Type B pancreatic cell (in vitro differentiated cells): ENCODE measurements at places on chromosomes 4 and X. TPM values are rescaled to one million over a fixed set of nuclear protein-coding genes. Genes with fewer than 3 reads are reported as not detected.
A peak's percentile ranks its signal among the peaks of the same experiment; 100 is the strongest.

TMEM150C gene
- total RNA-seq: 5.7 and 7.8 TPM in 2 replicates

NSUN7 gene
- total RNA-seq: 8.3 and 12.3 TPM in 2 replicates

PRDM5 gene
- total RNA-seq: 5.9 and 15.7 TPM in 2 replicates

DNA sequence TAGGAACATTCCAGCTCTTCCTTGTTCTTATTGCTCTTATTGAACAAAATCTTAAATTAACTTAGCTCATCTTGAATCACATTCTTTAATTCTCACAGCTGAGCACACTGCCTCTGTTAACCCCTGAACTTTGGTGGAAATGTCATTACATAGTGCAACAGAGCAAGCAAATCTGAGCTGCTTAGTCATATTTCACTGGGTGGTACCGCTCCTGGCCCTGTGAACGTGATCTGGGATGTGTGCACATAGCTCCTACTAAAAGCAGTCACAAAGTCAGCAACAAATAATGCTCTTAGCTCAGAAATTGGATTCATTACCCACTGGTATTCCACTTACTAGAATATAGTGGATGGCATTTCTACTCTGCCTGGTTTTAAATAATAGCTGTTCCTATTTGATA is 27.9 kb downstream of the ARHGEF6 start:
- H3K36me3 ChIP-seq: no peaks in the 10 kb centered on the region
- no peaks in the 10 kb centered on the region for H3K27me3 ChIP-seq
- DNase-seq: no peak

- H3K27ac ChIP-seq: no peak overlapping the region
- H3K4me3 ChIP-seq: no peak overlapping the region
- H3K27me3 ChIP-seq: no peaks in the 10 kb centered on the region
- H3K4me1 ChIP-seq: peaks cover 4% of the 10 kb centered on the region
These were observed 216.8 kb downstream of the FBXO8 start for GRCh38 chr4:174066611-174067205.

DNA sequence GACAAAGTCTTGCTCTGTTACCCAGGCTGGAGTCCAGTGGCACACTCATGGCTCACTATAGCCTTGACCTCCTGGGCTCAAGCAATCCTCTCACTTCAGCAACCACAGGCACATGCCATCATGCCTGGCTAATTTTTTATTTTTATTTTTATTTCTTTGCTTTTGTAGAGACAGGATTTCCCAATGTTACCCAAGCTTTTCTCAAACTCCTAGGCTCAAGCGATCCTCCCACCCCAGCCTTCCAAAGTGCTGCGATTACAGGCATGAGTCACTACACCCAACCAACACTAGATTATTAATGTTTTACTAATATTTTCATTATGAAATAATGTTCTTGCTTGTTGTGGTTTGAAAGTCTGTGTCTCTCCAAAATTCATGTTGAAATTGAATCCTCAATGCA is 5.2 kb upstream of the ACTRT1 start:
- DNase-seq: no peak

GRCh38 chrX:22073928-22074327 is 41.8 kb downstream of the PHEX start:
- peak overlapping the region; percentile 13 for H3K4me3 ChIP-seq
- no peaks in the 10 kb centered on the region for H3K4me1 ChIP-seq
- H3K27ac ChIP-seq: peak overlapping the region; percentile 95
- DNase-seq: no peak

- peaks cover 6% of the 10 kb centered on the region for H3K27me3 ChIP-seq
- H3K4me3 ChIP-seq: no peak overlapping the region
- H3K27ac ChIP-seq: no peak overlapping the region
- no peaks in the 10 kb centered on the region for H3K4me1 ChIP-seq
- H3K36me3 ChIP-seq: no peaks in the 10 kb centered on the region
These were observed 568.6 kb upstream of the BOD1L1 start for GRCh38 chr4:14196131-14196530.

EPHA5 gene
- total RNA-seq: 0.62 and 2.4 TPM in 2 replicates

SAGE1 gene
- total RNA-seq: not detected in 2 replicates

ACE2 gene
- total RNA-seq: 22.6 and 74.5 TPM in 2 replicates

NAA11 gene
- total RNA-seq: not detected in 2 replicates

GRCh38 chrX:102859550-102859871 is 77.6 kb upstream of the RAB40AL start:
- no peak overlapping the region for H3K4me3 ChIP-seq
- H3K4me1 ChIP-seq: no peaks in the 10 kb centered on the region
- peaks cover 3% of the 10 kb centered on the region for H3K36me3 ChIP-seq
- DNase-seq: no peak

MTMR8 gene
- 1.7 and 3.2 TPM in 2 replicates for total RNA-seq

DNA sequence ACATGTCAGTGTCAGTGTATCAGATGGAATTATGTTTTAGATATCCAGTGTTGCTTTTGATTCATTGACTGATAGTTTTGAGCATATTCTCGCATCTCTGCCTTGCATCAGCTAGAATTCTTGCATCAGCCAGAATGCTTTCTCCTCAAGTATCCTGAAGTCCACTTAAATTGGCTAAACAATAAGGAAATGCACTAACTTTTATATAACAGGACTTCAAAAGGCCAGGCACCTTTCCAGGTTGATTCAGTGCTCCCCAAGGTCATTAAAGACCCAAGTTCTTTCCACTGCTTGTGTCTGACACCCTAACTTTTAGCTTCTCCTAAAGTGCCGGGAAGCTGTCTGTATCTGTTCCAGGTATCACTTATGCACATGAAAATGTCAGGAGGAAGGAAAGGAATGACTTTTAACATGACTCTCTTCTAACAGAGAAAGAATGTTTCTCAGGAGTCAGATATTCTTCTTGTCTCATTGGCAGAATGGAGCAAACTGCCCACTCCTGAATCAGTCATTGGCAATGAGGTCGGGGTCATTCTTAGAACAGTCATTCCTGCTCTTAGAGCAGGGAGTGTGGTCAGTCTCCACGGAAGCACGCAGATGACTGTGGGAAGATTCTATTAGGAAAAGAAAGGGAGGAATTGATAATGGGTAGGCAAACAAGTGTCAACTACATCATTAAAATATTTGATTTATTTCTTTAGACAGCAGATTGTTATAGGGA is 92.9 kb upstream of the TLL1 start:
- no peak overlapping the region for H3K4me3 ChIP-seq
- no peaks in the 10 kb centered on the region for H3K4me1 ChIP-seq
- no peaks in the 10 kb centered on the region for H3K36me3 ChIP-seq

GRCh38 chr4:79081973-79082372 is 142.7 kb upstream of the PAQR3 start:
- H3K4me3 ChIP-seq: no peak overlapping the region
- H3K27me3 ChIP-seq: peaks cover 7% of the 10 kb centered on the region
- H3K27ac ChIP-seq: no peak overlapping the region
- H3K36me3 ChIP-seq: no peaks in the 10 kb centered on the region
- peaks cover 21% of the 10 kb centered on the region for H3K4me1 ChIP-seq

- no peak overlapping the region for H3K27ac ChIP-seq
- H3K4me1 ChIP-seq: no peaks in the 10 kb centered on the region
- no peak for DNase-seq
- no peaks in the 10 kb centered on the region for H3K27me3 ChIP-seq
- H3K4me3 ChIP-seq: no peak overlapping the region
- H3K36me3 ChIP-seq: no peaks in the 10 kb centered on the region
These were observed 915.4 kb downstream of the CENPC start for GRCh38 chr4:66629927-66630326.

DNAAF6 gene
- total RNA-seq: not detected in 2 replicates

DNA sequence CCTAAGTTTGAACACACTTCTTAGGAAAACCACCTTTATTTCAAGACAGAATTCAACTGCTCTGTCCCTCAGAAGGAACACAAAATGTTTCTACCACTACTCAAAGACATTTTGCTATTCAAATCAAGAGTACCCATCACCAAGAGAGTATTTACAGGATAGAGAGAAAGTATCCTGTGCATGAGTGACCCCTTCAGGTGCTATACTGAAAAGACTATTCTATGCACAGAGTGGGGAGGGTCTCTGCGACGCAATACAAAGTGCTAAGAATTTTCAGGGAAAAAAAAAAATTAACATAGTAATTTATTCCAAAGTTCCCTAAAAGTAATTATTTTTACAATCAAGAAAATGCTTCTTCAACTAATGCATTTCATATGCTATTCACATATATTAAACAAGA is 346.4 kb upstream of the FAM241A start:
- H3K4me3 ChIP-seq: no peak overlapping the region
- no peak for DNase-seq
- H3K4me1 ChIP-seq: peaks cover 4% of the 10 kb centered on the region
- H3K27me3 ChIP-seq: peaks cover 6% of the 10 kb centered on the region
- no peak overlapping the region for H3K27ac ChIP-seq

STATH gene
- 0.90 TPM in 1 of 2 replicates, not detected in the other for total RNA-seq

- peak overlapping the region; percentile 83 for H3K27ac ChIP-seq
- H3K27me3 ChIP-seq: no peaks in the 10 kb centered on the region
- DNase-seq: peak; percentile 73
- H3K36me3 ChIP-seq: no peaks in the 10 kb centered on the region
These were observed 155.7 kb downstream of the SNCA start for GRCh38 chr4:89681219-89681618.

DNA sequence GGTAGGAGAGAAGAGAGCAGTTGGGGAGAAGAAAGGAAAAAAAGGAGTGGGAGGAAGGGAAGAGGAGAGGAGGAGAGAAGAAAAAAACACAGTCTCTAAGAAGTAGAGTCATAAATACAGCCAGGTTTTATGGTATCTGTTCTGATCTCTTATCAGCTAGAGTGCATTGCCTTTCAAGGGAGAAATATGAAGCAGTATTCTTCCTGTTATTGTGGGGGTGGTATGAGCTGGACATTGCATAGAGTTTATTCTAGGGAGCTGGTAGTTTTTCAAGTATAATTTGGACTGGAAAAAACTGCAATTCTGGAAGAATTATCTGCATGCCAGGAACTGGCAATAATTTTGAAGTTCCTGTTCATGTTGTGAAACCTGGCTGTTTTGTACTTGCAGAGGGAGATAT is 54.9 kb upstream of the TAB3 start:
- H3K4me3 ChIP-seq: peak overlapping the region; percentile 57
- no peak for DNase-seq

C4orf50 gene
- total RNA-seq: 0.19 and 0.52 TPM in 2 replicates

- peak within 1 kb of the TSS; percentile 99 for H3K4me3 ChIP-seq
- peak within 1 kb of the TSS; percentile 80 for H3K27ac ChIP-seq
- H3K4me1 ChIP-seq: peaks cover 16% of the 10 kb centered on the region
- no peaks in the 10 kb centered on the region for H3K36me3 ChIP-seq
- H3K27me3 ChIP-seq: peaks cover 70% of the 10 kb centered on the region
- DNase-seq: peak; percentile 86
These were observed at the start of gene ADGRL3 for GRCh38 chr4:61200187-61200915. ADGRL3 (plus strand) TSS chr4:61200326.
